ENCODE measurements at places on chromosomes 1 and 21. TPM values are rescaled to one million over a fixed set of nuclear protein-coding genes. Genes with fewer than 3 reads are reported as not detected.

- peaks cover 11% of the 10 kb centered on the region for H3K4me1 ChIP-seq
- no peak for DNase-seq
- no peak overlapping the region for H3K27ac ChIP-seq
- no peaks in the 10 kb centered on the region for H3K27me3 ChIP-seq
- no peaks in the 10 kb centered on the region for H3K36me3 ChIP-seq
Measured at GRCh38 chr1:15816674-15817073, 9.2 kb upstream of the UQCRHL start.

DNA sequence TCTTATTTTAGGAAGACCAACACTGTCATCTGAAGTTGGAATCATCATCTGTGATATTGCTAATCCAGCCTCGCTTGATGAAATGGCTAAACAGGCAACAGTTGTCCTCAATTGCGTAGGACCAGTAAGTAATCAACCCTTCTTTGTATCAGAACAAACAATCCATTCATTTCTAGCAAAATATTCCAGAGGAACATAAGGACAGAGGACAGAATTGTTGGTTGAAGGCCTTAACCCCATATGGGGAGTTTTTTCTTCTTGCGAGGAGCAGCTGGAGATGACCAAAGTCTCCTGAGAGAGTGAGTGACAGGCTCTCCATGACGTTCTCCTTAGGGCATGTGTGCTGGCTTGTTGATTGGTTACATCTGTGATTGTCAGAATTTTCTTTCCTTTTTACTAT lies 2.7 kb downstream of the SCCPDH start:
- no peaks in the 10 kb centered on the region for H3K27me3 ChIP-seq
- H3K36me3 ChIP-seq = peaks cover 53% of the 10 kb centered on the region
- H3K4me3 ChIP-seq = peak overlapping the region; percentile 98
- peaks cover 58% of the 10 kb centered on the region for H3K4me1 ChIP-seq
- peak overlapping the region; percentile 98 for H3K27ac ChIP-seq
- no peak for DNase-seq

- H3K4me1 ChIP-seq = peaks cover 30% of the 10 kb centered on the region
- peaks cover 6% of the 10 kb centered on the region for H3K36me3 ChIP-seq
- DNase-seq = no peak
- no peak overlapping the region for H3K27ac ChIP-seq
- H3K27me3 ChIP-seq = peaks cover 99% of the 10 kb centered on the region
- H3K4me3 ChIP-seq = peak overlapping the region; percentile 18
Measured at GRCh38 chr1:50426108-50426700, 3.0 kb upstream of the DMRTA2 start.

Gene PTPN22
- not detected for total RNA-seq

Gene TBX15
- total RNA-seq = 3.2 TPM

Gene CYP4Z1
- total RNA-seq = not detected
